ENCODE measurements at places on chromosomes 6 and 20.

GRCh38 chr20:8774412-8774811, 294.5 kb upstream of the PLCB4 start:
- DNase-seq = peak; percentile 8

GRCh38 chr6:38688579-38689087, 14.3 kb downstream of the GLO1 start:
- DNase-seq = no peak

DNA sequence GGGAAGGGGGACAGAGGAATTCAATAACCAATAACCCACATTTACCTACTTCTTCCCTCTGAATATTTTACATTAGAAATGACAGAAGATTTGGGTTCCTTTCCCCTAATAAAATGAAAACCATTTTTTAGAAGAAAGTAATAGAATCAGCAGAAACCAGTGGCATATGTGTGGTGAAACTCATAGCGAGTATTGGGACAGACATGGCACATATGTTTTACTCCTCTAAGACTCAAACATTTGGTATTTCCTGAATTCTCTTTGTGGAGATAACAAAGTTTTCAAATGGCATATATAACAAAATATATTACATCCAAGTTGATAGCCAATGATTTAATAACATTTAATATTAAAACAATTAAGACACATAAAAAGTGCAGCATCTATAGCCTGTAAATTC, 12.9 kb upstream of the BEND3 start:
- DNase-seq = no peak

GRCh38 chr6:105072798-105073199, 107.0 kb downstream of the POPDC3 start:
- DNase-seq = peak; percentile 88

DNA sequence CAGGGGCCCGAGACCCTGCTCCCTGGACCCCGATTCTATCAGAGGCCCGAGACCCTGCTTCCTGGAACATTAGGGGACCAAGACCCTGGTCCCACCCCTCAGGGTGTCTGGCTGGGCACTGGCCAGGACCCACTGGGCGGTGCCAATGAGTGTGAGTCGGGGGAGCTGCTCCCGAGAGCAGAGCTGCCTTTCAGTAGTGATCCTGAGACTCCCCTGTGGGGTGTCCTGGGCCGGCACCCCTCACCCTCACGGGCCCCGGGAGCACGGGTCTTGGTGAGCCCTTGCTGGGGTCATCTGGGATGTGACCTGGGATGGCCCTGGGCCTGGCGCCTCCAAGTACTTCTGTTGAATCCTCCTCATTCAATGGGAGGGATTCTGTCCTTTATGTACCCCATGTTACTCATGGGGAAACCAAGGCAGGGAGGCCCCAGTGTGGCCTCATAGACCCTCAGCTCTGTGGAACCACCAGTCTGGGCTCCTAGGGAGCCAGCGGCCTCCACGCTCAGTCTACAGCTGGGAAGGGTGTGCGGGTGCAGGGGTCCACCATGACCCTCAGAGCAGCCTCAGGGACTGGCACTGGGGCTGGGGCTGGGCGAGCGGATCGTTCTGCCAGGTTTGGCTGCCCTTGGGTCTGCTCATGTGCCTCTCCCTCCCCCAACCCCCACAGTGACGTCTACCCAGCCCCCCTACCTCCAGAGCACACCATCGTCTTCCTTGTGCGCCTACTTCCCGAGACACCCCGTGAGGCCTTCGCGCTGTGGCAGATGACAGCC, 25.6 kb downstream of the COL20A1 start:
- no peak for DNase-seq

DNA sequence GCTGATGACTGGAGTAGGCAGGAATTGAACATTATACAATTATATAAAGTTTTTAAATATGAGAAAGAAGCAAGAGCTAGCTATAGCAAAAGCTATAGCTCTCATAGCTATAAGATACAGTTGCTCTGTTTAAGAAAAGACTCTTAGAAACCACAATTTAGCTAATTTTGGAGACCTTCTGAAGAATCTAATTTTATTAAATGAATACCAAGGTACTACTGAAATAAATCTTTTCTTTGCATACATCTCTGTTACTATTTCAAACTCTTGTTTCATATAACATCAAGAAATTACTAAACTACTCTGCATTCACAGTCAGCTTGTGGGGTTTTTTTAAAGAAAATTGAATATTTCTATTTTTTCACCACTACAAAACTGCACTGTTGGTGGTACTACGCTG, 568.7 kb upstream of the MARCKS start:
- DNase-seq = no peak

DNA sequence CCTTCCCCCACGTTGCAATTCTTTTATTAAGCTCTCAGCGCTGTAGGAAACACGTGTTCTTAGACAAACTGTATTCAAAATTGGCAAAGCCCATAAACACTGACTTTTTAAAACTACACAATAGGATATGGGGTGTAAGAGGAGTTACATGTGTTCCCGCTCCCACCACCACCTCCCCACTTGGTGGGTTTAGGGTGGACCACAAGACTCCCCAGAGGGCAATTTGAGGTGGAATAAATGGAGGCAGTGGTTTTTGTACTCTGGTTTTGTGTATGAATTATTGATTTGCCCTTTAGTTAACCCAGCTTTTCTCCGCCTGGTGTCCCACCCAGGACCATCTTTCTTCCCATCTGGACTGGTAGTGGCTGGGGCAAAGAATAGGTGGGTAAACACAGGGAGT, 3.7 kb downstream of the UQCC2 start:
- no peak for DNase-seq
